GM23338 (cell line): ENCODE measurements at places on chromosomes 4 and X.

GRCh38 chr4:34733185-34733941 is 1511.0 kb downstream of the ARAP2 start:
- DNase-seq = peak; percentile 2

- no peak for DNase-seq
Measured at GRCh38 chr4:16265820-16266219, 39.5 kb upstream of the TAPT1 start.

- no peak for DNase-seq
Measured at GRCh38 chr4:159227378-159227777, 124.5 kb downstream of the RAPGEF2 start.

GRCh38 chr4:83238393-83239248 is 46.0 kb downstream of the COQ2 start:
- no peak for DNase-seq

DNA sequence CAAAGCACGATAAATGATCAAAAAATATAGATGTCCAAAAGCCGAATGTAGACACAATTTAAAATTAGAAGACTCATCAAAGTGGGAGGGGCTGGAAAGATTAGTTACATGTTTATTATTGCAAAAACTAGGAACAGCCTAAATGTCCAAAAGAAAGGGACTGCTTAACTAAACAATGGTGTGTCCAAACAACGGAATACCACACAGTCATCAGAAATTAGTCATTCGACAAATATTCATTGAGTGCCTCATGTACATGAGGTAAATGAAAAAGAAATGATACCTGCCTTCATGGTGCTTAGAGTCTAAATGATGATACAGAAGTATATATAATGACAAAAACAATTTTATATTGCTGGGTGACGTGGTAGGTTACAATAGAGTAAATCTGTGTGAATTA is 139.7 kb downstream of the MAML3 start:
- no peak for DNase-seq

DNA sequence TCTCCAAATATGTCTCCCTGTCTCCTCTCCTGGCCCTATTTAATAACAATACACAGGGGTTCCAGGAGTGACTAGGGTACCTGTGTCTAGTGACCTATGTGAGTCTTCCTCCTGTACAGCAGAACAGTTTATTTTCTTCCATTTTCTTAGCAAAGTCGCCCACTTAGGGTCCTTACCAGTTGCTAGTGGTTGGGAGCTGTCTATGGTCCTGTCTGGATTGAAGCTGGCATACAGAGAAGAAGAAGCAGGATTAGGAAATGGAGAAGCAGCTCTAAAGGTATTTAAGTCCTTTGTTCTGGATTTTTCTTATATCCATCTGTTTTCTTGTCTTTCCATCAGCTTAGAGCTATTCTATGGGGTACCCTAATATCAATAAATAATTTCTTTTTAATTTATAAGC is 587.1 kb upstream of the CPEB2 start:
- peak; percentile 58 for DNase-seq

GRCh38 chr4:85005865-85006377 is 39.4 kb upstream of the WDFY3 start:
- DNase-seq = no peak

DNA sequence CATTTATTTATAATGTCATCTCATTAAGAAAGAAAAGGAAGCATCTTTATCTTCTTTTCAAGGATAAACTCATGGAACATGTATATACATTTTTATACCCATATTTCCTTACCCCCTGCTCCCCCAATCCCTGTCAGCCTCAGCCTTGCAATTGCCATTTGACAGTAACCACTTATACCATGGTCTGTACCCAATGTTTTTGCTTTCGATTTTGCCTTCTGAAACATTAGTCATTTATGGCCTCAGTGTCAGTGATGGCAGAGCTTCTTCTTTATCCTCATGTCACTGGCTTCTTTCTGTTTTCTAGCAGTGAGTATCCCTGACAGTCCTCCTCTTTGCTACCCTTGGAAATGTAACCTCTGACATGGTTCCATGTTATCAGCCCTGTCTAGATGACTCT is 228.4 kb downstream of the SPRY1 start:
- no peak for DNase-seq

DNA sequence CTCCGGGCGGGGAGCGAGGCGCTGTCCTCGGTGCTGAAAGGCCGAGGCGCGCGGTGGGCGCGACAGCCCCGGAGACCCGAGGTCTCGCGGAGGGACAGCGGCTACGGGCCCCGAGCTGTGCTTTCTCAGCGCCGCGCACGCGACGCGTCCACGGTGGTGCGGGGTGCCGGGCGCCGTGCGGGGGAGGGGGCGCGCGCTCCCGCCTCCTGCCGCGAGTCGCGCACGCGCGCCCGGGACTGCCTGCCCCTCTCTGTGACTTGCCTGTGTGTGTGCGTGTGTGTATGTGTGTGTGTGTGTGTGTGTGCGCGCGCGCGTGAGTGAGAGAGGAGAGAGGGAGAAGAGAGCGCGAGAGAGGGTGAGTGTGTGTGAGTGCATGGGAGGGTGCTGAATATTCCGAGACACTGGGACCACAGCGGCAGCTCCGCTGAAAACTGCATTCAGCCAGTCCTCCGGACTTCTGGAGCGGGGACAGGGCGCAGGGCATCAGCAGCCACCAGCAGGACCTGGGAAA is at the start of gene GRIA2:
Gene GRIA2 (plus strand): TSS at position 358 of the 511 bp plus-strand sequence. CDS start 315 bp downstream, outside the sequence.
- DNase-seq = peak; percentile 78

- no peak for DNase-seq
Measured at GRCh38 chrX:149039057-149039456, 466.0 kb downstream of the IDS start.

DNA sequence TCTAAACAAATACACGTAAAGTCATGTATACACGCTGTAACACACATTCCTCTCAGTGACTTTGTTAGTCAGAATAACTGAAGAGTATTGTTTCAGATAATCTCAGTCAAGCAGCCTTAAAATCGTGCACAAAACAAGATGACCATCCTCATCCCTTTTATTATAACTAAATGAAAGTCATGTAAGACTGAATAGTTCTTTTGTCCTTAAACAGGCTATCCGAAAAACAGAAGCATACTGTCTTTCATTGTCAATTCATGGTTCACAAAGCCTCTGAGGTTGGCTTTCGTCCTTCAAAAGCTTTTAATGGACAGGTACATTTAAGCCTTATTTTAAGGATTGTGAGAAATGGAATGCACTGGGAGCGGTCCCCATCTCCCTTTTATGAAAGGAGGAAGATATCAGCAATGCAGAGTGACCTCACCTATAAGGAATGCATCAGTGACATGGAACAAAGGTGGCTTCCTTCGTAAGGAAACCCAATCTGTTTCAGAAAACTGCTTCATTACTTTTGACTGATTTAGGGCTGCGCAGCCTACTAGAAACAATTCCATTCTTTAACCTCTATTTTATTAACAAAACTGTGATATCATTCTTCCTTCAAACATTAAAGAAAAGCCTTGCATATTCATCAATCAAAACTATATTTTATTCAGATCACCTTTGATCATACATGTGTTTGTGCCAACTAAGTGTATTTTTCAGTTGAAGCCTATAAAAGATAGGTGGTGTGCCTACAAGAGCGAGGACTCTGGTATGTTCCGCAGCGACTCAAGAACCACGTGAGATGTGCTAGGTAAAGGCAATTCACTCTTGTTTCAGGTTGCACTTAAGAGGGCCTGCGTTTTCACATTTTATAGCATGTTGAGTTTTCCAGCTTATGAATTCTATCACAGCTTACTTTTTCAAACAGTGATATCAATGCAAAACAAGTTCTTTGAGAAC is 19.2 kb downstream of the SH3RF1 start:
- DNase-seq = peak; percentile 90

DNA sequence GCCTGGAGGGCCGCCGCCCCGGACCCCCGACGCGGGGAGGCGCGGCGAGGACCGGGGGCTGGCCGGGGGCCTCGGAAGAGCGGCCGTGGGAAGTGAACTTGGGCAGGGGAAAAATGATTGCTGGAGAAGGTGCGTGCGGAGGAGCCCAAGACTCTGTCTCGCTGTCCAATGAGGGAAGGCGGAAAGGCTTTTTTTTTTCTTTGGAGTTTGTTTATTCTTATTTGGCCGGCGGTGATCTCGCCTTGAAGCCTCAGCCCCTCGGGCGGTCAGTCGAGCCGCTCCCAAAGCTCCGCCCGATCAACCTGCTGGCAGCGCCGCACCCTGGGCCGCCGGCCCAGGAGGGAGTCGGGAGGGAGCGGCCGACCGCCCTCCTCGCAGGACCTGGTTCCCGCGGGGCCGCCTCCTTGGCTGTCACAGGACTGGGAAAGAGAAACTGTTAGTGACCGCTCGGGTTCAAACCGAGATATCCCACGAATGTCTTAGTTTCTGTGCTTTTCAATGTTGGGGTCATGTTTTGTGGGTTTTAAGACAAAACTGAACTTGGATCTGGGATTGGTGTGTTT is 2.5 kb downstream of the CPEB2 start:
- DNase-seq = peak; percentile 80

DNA sequence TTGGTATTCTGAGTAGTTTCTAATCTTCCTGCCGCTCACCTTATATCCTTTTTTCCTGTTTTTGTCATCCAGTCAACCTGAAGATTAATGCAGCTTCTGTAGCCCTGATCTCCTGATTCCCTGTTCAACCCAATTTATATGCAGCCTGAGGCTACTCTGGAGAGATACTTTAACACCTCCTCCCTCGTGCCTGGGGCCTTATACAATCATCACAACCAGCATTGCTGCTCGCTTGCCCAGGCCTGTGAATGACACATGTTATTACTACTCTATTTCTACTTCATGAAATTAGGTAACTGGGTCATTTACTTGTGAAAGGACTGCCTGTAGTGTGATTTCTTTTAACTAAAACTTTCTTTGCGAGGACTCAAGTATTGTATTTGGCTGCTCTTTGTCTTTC is 33.7 kb upstream of the WDR17 start:
- DNase-seq = no peak

GRCh38 chrX:77396781-77397180 is 50.4 kb upstream of the FGF16 start:
- DNase-seq = no peak

GRCh38 chr4:162409048-162409447 is 245.2 kb upstream of the FSTL5 start:
- no peak for DNase-seq

DNA sequence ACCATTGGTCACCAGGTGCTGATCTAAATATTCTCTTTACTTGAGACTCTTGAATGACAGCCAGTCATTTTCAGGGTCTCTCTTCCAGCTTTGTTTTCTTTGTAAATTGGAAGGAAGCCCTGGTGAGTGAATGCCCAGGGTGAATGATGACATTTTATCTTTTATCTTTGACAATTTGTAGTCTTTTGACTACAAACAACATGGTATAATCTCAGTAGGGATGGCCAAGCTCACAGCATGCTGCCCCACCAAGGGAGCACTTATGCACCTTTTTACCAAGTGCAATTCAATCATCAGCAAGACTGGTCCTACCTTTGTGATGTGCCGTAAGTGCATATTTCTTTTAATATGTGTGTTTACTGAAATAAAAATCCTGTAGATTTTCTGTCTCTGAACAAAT is 5.7 kb downstream of the AFM start:
- DNase-seq = no peak

GRCh38 chr4:111689214-111689613 is 456.0 kb upstream of the FAM241A start:
- no peak for DNase-seq

DNA sequence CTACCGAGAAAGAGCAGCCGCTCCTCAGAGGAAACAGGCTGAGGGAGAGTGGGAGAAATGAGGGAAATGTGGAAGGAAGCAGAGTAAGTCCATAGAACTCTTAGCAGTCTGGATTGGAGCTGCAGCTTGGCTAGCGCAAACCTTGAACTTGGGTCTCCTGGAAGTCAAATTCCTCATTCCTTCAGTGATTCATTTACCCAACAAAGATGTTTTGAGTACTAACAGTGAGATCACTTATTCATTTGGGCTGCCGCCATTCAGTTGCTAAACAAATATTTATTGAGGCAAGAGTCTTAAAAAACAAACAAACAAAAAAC is 51.5 kb downstream of the SEL1L3 start:
- DNase-seq = peak; percentile 43

DNA sequence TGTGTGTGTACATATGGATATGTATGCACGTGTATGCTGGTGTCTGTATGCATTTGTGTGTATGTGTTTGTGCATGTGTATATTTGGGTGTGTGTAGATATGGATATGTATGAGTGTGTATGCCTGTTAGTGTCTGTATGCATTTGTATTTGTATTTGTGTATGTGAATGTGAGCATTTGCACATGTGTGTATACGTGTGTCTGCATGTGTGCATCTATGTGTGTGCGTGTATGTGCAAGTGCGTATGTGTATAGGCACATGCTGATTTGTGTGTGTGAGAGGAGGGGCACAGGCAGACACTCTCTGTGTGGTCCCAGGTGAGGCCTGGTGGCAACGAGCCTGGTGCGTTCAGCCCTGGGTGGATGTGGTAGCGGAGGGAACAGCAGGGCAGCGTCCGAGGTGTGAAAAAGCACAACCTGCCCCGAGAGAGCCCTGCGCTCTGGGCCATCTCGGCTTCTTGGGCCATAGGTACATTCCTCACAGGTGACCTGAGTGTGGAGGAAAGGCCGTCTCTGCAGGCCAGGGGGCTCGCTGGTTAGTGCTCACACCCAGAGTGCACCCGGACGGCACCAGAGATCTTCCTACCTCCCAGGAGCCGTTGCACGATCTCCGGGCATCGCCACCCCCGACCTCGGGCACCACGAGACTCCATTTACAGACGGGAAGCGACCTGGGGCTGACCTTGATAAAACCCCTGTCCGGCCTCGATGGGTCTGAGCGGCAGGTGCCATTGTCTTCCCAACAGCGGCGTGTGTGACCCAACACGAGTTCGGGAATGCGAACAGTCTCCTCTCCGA is 45.0 kb downstream of the ASMT start:
- no peak for DNase-seq

- no peak for DNase-seq
Measured at GRCh38 chr4:148311526-148311925, 130.7 kb downstream of the NR3C2 start.

DNA sequence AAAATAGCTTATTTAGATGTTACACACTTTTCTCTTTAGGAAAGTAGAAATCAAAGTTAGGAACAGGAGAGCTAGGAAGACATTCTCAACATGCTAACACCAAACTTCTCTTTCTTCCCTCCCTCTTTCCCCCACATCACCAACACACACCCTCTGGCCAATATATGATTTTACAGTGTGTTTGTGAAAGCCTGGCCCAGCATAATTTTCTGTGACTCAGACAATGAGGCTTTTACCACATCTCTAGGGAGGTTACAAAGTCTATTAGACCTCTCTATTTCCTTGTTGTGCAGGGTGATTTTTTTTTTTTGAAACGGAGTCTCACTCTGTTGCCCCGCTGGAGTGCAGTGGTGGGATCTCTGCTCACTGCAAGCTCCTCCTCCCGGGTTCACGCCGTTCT is 189.9 kb downstream of the AASDH start:
- no peak for DNase-seq

- DNase-seq = no peak
Measured at GRCh38 chr4:164514765-164515164, 239.2 kb upstream of the SMIM31 start.

DNA sequence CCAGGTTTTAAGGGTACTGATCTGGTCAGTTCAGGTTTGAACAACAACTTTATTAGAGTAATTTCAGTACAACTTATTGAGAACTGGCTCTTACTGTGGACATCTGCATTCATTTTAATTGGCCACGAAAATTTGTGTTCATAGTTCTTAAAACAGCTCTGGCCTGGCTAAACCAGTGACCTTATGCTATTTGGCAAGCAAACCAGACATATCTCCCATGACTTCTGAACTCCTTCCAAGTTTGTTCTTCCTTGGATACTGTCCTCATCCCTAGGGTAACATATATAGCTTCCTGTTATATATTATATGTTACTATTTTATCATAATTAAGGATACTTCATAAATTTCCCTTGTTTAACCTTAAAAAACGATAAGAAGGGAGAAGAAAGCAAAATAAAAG is 841.9 kb downstream of the TRAM1L1 start:
- DNase-seq = no peak

- DNase-seq = no peak
Measured at GRCh38 chr4:21901281-21901680, 47.3 kb downstream of the KCNIP4 start.
